ENCODE measurements at places on chromosomes 7 and 10. TPM values are rescaled to one million over a fixed set of nuclear protein-coding genes. Genes with fewer than 3 reads are reported as not detected.

Gene SOSTDC1
- not detected for total RNA-seq

DNA sequence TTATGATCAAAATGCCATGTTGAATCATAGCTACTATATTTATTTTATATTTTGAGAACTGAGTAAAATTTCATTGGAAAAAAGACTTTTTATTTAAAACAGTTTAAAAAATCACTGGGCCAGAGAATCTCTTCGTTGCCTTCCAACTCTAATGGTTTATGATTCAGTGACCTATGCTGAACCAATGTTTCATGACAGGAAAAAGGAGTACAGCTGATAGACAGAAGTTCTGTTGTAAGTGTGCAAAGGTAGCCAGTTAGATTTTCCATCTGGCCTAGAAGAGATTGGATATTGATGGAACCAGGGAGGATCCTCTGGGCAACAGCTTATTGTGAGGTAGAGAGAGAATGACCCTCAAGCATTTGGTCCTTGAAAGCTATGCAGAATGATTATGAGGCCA lies 745.8 kb downstream of the SUGCT start:
- DNase-seq: no peak

- DNase-seq: no peak
These were observed 5.5 kb downstream of the PPA1 start for GRCh38 chr10:70227548-70228320.

Gene SEMA3D
- total RNA-seq: 3.4 TPM

DNA sequence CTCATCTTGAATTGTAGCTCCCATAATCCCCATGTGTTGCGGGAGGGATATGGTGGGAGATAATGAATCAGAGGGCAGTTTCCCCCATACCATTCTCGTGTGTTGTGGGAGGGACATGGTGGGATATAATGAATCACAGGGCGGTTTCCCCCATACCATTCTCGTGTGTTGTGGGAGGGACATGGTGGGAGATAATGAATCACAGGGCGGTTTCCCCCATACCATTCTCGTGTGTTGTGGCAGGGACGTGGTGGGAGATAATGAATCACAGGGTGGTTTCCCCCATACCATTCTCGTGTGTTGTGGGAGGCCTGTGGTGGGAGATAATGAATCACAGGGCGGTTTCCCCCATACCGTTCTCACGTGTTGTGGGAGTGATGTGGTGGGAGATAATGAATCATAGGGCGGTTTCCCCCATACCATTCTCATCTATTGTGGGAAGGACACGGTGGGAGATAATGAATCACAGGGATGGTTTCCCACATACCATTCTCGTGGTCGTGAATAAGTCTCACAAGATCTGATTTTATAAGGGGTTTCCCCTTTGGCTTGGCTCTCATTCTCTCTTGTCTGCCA lies 271.0 kb downstream of the MAD1L1 start:
- DNase-seq: peak; percentile 95

Gene EPO
- not detected for total RNA-seq

- DNase-seq: no peak
These were observed 11.9 kb upstream of the ERVW-1 start for GRCh38 chr7:92489634-92490033.

Gene GDI2
- total RNA-seq: 447 TPM

DNA sequence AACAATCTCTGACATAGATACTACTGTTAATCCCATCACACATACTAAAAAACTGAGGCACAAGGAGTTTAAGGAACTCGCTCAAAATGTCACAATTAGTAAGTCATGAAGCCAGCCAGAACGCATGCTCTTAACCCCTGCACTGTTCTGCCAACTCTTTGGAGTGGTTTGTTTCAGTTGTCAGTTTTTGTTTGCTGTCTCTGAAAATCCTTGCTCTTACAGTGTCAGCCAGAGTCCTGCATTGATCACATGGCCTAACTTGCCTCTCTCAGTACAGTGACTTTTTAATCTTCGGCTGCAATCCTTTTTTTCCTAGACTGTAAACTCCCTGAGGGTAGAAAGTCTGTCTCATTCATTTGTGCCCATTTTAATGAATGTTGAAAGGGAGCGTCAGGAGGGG lies 753.8 kb downstream of the AUTS2 start:
- DNase-seq: no peak

DNA sequence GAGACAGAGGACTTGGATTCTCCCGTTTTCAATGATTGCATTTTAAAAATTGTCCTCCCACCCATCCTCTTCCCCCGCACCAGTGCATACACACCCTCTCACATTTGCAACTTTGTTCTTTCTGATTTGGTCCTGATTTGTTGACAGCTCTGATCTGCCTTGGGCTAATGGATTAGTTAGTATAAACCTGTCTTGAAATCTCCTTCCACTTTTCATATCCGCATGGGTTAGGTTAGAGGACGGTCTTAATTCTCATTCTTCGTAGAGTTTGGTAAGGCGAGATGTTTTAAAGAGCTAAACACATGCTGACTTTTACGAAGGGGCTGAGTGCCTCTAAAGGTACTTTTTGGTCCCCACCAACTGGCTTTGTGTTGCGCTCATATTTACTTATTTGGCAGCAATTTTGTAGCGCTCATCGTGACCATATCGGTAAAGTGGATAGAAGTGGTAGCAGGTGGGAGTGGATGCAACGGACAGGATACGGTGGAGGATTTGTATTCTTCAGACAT lies 1.1 kb downstream of the AHR start:
- no peak for DNase-seq
